ENCODE measurements at places on chromosomes 4 and X.

DNA sequence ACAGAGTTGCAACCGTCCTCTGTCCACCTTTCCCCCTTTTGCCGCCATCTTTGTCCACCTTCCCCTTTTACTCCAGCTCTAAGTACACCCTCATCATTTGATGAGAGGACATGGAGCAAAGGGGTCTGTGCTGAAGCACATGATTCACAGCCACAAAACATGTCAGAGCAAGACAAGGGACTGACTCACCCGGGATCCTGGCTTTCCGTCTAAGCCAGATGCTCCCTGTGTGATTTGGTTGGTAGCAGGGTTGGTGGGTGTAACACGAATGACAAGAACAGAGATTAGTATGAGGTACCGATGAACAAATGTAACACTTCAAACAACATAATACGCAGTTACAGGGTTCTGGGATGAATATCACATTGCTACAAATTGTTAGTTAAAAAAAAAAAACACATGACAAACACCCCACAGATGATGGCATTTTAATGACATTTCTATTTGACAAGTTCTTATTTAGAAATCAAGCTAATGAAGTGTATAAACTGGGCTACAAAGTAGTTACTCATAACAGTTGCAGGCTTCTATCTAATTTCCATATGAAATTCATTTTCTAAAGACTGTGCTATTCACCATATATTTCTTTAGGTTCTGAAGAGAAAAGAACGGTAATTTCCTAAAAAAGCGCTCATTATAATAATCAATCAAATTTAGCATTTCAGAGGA, 71.4 kb upstream of the ETNPPL start:
- DNase-seq: no peak

DNA sequence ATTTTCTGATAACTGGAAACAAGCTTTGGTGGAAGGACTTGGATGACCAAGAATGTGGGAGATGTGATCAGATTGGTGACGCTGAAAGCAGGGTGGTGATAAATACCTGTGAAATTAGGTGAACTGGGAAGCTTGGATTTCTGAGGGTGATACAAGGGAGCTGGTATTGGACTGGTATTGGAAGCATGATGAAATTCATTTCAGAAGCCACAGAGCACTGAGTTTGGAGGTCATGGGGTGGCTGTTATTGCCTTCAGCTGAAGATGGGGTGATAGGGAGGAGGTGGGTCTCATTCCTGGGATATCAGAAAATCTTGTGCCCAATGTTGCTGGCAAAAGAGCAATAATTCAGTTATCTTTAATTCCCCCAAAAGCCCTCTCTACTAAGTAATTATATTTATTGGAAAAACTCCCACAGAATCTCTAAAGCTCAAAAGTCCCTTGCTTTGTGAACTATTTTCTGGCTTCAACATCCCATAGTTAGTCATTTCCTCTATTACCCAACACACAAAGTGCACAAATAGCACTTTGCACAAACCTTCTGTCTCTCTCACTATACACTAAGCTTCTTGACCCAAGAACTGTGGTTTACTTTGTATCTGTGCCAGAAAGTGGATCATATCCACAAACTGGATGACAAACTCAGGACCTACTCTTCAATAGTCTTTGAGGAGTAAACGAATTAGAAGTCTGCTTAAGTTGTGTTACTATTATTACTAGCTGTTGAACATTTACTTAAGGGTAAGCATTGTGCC, 23.1 kb upstream of the CAMK2D start:
- DNase-seq: no peak

- no peak for DNase-seq
Observed at GRCh38 chrX:57583477-57583876, 8.3 kb upstream of the ZXDB start.

DNA sequence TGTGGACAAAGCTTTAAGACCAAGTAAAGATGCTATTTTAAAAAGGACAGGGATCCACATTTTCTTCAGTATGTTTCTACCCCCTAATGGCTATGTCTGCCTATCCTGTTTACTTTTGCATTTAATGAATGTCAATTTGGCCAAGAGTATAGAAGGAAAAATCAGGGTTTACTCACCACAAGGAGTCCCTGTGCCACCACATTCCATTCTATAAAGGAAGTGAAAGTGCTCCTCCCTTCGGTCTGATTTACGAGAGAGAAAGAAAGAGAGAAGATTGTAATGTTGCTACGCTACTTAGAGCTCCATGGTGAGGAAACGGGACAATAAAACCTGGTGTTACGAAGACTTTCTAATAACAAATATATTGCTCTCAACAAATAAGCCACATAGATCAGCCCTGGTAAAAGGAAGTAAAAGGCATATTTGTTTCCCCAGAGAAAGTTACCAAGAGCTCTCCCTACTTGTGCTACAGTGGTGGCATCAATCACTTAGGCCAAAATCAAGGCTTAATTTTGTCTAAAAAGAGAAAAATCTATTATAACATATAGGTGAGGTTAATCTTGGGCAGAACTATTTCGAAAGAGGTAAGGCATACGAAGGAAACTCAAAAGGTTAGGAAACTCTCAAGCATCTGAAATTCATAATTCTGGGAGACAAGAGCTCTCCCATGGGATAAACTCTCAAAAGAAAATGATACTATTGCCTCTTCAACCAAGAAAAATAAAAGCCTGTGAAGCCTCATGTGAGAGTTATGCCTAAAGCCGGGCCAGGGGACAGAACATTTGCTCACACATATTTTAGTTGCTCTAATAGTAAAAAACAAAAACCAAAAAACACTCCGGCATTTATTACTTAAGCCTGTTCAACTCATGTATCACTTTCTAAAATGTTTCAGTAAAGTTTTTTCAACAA, 29.5 kb downstream of the TAPT1 start:
- peak; percentile 11 for DNase-seq

DNA sequence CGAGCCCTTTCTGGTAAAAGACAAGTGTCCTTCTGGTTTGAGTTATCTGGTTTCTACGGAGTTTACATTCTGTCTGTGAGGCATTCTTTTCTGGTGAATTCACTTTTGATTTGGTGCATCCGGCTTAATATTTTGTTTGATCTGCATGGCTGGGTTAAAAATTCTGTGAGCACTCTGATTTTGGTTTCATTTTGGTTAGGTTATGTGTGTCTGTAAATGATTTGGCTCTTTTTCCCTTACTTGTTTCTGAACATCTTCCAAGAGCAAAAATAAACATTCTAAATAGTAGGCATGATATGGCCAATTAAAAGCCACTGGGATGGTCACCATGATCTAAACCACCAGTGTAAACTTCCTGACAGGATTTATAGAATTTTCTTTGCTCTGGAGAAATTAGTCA, 85.7 kb upstream of the PTPN13 start:
- no peak for DNase-seq

DNA sequence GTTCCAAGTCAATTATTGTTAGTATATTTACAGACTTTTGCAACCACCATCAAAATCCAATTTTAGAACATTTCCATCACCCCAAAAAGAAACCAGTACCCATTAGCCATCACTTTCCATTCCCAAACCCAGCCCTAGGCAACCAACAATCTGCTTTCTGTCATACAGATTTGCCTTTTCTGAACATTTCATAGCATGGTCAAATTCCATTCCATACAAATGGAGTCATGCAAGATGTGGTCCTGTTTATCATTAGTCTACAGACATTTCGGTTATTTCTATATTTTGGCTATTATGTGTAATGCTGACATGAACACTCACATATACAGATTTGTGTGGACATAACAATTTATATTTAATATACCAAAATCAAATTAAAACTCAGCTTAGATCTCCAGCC, 508.7 kb downstream of the ZNF674 start:
- no peak for DNase-seq

- no peak for DNase-seq
Observed at GRCh38 chr4:53573696-53574095, 17.6 kb downstream of the LNX1 start.

- DNase-seq: no peak
Observed at GRCh38 chrX:134572816-134573682, 85.2 kb downstream of the PLAC1 start.

GRCh38 chr4:128907981-128908380, 98.5 kb downstream of the JADE1 start:
- no peak for DNase-seq

- no peak for DNase-seq
Observed at GRCh38 chr4:184375027-184375426, 99.3 kb downstream of the IRF2 start.

DNA sequence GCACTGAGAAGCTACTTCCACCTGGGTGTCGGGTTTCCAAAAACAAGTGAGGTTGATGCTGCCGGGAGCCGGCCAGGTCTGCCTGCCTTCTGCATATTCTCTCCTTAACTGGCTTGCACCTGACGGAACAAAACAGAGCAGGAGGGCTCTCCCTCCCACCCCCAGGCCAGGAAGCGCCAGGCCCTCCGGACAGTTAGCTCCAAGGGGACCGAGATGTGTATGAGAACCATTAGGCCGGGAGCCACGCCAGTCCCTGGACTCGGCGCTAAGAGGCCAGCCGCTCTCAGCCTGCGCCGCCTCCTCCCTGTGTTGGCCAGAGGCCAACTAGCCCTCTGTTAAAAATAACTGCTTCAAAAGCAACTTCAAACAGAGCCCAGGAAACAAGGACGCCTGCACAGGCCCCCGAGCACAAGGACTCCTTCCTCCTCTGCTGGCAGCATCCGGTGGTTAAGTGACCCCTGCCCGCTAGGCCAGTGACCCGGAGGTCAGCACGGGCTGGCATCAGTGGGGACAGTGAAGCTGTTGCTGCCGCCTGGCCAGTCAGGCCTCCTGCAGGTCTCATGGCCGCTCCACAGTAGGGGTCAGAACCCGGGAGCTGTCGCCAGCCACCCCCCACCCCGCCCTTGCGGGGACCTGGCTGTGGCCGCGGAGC, 107.9 kb downstream of the ABLIM2 start:
- DNase-seq: peak; percentile 83

- peak; percentile 6 for DNase-seq
Observed at GRCh38 chr4:105196523-105197145, 50.0 kb downstream of the TET2 start.

All from cerebellar cortex (tissue), 1 donor.